ENCODE measurements at places on chromosomes 16 and 17.

- DNase-seq = no peak
Observed at GRCh38 chr17:17326275-17326875, 23.2 kb downstream of the NT5M start.

DNA sequence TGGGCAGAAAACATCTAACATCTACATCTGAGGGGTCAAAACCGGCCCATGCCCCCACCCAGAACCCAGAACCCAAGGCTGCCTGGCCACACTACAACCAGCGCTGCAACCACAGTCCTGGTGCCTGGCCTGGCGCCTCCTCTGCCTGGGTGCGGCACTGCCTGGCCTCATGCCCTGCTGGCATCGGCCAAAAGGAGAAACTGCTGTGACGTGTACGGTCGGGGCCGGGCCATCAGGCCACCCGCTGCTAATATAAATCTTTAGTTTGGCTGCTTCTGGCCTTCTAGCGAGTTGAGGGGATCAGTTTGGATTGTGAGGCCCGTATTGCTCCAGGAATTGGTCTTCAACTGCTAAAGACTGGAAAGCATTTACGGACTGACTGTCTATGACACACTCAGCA, 22.8 kb downstream of the TMEM204 start:
- DNase-seq = peak; percentile 32

GRCh38 chr17:63772801-63773271, 561 bp downstream of the CCDC47 start:
- DNase-seq = peak; percentile 25

GRCh38 chr16:61770301-61770700, 265.9 kb downstream of the CDH8 start:
- no peak for DNase-seq

- DNase-seq = no peak
Observed at GRCh38 chr17:55895112-55895759, 144.4 kb downstream of the PCTP start.

DNA sequence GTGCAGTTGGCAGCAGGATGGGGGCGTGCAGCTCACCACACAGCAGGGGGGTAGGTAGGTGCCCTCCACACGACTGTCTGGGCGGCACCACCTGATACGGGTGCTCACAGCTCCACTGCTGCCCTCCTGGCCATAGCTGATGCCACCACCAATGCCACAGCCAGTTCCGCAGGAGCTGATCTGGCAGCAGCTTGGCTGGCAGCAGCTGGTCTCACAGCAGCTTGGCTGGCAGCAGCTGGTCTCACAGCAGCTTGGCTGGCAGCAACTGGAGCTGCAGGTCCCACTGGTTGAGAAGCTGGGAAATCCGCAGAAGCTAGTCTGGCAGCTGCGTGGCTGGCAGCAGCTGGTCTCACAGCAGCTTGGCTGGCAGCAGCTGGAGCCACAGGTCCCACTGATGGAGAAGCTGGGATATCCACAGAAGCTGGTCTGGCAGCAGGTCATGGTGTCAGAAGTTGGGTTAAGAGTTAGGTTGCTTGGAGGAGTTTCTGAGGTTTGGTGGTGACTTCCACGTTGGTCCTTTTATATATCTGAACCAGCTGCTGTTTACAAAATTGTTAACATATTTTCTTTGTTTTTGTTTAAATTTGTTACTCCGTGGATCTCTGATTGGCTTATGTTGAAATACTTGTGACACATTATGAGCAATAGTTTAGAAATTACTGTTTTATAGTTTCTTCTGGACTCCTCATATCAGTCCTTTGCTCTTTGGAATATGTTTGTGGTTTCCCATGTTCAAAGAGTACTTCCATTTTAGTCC, at the start of gene KRTAP1-5:
TSS of gene KRTAP1-5 (minus strand) at position 494 of the 757 bp plus-strand sequence. CDS start at position 441, 53 bp downstream.
- peak; percentile 95 for DNase-seq

DNA sequence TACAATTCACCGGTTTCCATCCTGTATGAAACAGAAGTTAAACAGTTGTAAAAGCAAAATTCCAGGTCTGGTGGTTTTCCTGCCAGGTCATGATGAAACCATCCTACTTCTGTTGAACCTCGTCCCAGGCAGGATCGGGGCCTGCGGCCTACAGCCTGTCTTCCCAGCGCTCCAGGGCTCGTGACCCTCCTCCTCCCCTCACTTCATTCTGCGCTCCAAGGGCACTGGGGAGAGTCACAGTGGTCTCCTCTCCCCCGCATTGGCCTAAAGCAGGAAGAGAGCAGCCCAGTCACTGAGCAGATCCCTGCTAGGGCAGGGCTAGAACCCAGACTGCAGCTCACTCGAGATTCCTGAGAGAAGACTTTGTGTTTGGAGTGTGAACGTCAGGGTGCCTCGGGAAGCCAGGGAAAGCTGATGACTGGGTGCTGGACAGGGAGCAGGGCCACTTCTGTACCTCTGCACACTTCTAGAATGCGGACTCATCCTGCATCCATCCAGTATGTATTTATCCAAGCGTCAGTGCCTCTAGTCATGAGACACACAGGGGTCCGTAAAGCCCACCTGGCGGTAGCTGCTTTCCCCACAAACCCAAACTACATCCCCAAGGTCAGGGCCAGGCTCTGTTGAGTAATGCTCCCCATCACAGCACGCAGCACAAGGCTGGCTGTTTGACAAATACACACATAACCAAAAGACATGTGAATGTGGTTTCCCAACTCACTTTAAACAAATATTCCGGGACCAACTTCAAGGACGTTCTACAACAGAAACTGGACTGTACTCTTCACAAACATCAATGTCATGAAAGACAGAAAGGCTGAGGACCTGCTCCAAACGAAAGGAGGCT, 1.7 kb upstream of the ITGAE start:
- DNase-seq = peak; percentile 86

DNA sequence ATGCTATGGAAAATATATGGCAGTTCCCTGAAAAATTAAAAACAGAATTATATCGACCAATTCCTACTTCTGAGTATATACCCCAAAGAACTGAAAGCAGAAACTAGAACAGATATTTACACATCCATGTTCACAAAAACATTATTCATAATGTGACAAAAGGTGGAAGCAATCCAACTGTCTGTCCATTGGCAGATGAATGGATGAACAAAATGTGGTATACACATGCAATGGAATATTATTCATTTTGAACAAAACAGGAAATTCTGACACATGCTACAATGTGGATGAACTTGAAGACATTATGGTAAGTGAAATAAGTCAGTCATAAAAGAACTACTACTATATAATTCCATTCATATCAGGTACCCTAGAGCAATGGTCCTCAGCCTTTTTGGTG, 263.5 kb upstream of the AXIN2 start:
- DNase-seq = peak; percentile 1

DNA sequence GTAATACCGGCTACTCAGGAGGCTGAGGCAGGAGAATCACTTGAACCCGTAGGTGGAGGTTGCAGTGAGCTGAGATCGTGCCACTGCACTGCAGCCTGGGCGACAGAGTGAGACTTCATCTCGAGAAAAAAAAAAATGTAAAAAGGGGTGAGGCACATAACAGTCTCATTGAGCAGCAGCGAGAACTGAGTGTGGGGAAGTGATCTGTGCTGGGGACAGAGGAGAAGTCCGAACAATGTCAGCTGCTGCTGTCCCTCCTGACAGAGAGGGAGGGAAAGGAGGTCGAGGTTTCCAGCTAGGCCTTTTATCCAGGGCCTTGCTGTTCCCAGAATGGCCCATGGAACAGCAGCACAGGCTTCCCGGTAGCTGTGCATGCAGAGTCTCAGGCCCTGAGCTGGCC, 14.0 kb downstream of the C16orf74 start:
- DNase-seq = no peak

GRCh38 chr17:47630614-47631013, 19.1 kb upstream of the KPNB1 start:
- no peak for DNase-seq

GRCh38 chr16:69089091-69089910, 16.2 kb upstream of the HAS3 start:
- no peak for DNase-seq

DNA sequence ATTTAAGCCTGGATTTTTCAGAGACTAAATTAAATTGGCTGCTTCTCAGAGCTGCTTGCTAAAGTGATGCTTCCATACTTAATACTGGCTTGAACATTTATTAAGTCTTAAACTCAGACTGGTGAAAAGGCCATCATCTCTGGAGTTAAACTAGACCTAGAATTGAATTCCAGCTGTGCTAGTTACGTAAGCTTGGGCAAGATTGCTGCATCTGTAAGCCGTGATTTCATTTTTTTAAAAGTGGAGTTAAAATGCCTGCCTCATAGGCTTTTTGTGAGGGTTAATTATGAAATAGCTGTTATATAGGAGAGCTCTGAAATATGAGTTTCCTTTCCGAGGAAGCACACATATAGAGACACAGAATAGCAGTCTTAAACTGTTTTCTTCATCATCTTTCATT, 84.7 kb downstream of the VAT1L start:
- no peak for DNase-seq

DNA sequence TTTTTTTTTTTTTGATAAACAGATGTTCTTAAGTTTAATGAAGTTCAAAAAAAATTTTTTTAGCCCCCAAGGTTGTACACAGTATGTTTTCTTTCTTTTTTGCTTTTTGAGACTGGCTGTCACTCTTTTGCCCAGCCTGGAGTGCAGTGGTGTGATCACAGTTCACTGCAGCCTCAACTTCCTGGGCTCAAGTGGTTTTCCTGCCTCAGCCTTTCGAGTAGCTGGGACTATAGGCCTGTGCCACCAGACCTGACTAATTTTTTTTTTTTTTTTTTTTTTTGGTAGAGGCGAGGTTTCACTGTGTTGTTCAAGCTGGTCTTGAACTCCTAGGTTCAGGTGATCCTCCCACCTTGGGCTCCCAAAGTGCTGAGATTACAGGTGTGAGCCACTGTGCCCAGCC, 12.8 kb downstream of the ITGAE start:
- DNase-seq = no peak

DNA sequence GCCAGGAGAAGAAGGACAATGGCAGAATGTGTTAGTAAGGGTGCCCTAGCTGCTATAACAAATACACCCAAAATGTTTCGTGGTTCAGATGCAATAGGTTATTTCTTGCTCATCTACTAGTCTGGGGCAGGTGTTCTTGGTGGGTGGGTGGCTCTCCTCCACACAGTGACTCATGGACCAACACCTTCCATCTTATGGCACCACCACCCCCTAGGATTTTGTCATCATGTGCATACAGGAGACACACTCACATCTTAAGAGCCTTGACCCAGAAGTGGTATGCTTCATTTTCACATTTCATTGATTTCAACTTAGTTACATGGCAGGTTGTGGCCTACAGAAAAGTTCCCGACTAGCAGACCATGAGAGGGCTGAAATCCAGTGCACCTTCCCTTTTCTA, 114.7 kb downstream of the AMFR start:
- no peak for DNase-seq

DNA sequence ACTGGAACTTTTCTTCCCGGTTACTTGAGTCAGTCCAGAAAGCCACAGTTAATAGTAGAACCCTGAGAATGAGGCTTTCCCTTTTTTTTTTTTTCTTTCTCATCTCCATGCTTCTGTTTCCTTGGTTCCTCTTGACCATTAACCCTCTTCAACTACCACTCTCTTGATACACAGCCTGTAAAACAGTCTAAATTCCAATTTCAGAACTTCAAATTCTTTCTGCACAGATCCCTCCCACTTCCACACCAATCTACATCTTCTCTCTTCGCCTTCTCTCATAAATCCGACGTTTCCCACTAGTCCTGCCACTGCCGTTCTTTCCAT, 588 bp downstream of the METTL16 start:
- DNase-seq = no peak

GRCh38 chr17:1673041-1673785, 11.5 kb downstream of the PRPF8 start:
- no peak for DNase-seq

DNA sequence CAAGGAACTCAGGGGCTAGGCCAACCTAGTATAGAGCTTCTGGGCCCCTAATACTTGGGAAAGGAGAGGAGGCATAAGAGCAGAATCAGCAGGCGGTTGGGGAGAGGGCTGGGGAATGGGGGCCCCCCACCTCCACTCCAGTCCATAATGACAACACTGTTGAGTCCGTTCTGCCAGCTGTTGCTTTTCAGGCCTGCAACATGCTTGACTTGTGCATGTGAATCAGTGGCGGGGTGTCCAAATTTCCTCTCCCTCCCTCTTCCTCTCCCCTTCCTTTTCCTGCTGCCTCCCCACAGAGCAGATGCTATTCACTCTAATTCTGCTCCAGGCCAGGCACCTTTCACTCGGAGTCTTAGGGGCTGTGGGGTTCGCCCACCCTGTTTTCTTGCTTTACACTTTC, 31.7 kb downstream of the SGSM2 start:
- no peak for DNase-seq

GRCh38 chr16:66272461-66272860, 94.0 kb upstream of the CDH5 start:
- DNase-seq = no peak

GRCh38 chr16:46885960-46886763, 2.0 kb downstream of the GPT2 start:
- DNase-seq = no peak

GRCh38 chr17:45260204-45260783, 1.6 kb downstream of the SPATA32 start:
- DNase-seq = no peak

DNA sequence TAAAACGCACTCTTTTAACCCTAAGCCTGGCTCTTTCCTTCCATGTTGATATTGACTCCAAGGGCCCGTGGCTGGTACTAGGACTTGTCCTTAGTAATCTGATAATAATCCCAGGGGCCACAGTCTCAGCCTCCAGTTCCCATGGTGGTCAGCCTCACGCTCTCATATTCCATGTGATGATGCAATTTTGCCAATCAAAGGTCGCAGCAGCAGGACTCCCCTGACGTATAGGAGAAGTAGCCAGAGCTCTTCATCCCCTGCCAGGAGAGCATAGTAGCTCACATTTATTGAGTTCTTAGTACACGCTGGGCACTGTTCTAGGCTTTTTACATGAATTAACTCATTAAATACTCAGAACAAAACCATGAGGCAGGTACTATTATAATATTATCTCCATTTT, 42.4 kb downstream of the CD300LF start:
- DNase-seq = no peak

GRCh38 chr17:50034498-50035364, 21.2 kb upstream of the ITGA3 start:
- no peak for DNase-seq
